ENCODE measurements at places on chromosomes 11 and 22.

GRCh38 chr11:1168721-1169161 is 11.0 kb downstream of the MUC5AC start:
- no peak for DNase-seq

DNA sequence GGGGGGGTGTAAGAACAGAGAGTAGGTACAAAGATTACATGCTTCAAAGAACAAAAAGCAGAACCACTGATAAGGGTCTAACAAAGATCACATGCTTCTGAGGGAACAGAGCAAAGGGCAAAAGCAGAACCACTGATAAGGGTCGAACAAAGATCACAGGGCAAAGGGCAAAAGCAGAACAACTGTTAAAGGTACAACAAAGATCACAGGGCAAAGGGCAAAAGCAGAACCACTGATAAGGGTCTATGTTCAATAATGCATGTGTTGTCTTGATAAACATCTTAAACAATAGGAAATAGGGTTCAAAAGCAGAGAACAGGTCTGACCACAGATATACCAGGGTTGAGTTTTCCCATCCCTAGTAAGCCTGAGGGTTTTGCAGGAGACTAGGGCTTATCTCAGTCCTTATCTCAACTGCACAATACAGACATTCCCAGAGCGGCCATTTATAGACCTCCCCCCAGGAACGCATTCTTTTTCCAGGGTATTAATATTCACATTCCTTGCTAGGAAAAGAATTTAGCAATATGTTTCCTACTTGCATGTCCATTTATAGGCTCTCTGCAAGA is 81.9 kb upstream of the PGR start:
- DNase-seq: no peak

- no peak for DNase-seq
Observed at GRCh38 chr22:17336061-17336460, 33.2 kb upstream of the CECR2 start.

GRCh38 chr11:26983645-26984044 is 10.3 kb upstream of the FIBIN start:
- no peak for DNase-seq

- DNase-seq: no peak
Observed at GRCh38 chr11:65892661-65893317, 2.3 kb downstream of the CCDC85B start.

DNA sequence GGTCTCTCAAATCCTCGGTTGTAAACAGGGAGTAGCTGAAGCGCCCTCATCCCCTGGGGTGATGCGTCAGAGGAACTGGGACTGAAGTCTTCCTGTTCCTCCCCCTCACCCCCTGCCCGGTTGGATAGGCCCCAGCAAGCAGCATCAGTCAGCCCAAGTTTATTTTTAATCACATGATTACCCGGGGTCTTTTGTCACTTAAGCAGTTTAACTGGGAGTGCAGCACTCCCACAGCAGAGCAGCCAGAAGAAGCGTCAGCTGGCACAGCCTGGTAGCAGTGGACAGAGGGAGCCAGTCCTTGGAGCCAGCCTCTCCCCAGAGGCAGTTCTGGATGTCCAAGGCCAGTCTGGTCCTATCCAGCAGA is 342.1 kb downstream of the CTTN start:
- DNase-seq: no peak

DNA sequence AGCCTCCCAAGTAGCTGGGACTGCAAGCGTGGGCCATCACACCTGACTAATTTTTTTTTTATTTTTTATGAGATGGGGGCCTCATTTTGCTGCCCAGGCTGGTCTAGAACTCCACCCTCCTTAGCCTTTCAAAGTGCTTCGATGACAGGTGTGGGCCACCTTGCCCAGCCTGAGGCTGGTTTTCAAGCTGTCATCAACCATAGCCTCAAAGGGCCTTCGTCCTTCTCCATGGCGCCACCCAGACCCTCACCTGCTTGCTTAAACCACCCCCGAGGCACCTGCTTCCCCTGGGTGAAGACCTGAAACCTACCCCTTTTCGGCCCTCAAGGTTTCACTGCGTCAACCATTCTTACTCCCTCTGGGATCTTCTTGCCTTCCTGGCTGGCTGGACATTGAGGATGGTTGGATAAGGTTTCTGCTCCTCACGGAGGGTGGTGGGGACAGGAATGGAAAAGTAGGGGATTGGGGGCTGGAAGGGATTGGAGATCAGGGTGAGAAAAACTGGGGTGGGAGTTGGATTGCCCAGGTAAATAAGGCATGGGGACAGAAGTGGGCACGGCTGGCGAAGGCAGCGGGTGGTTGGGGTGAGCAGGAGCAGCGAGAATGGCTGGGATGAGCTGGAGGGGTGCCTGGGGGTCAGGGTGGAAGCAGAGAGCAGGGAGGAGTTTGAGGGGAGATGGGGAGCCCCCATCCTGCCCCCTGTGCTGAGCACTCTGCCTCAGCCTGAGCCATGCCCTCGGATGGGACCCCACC is 2.8 kb upstream of the ACR start:
- DNase-seq: no peak

GRCh38 chr22:20165421-20165820 is 14.6 kb upstream of the CCDC188 start:
- DNase-seq: no peak

- DNase-seq: no peak
Observed at GRCh38 chr11:22656130-22656529, 10.3 kb upstream of the GAS2 start.

- no peak for DNase-seq
Observed at GRCh38 chr11:71253794-71254193, 1.4 kb upstream of the SHANK2 start.

GRCh38 chr11:2466869-2467694 is 22.3 kb downstream of the KCNQ1 start:
- DNase-seq: no peak

DNA sequence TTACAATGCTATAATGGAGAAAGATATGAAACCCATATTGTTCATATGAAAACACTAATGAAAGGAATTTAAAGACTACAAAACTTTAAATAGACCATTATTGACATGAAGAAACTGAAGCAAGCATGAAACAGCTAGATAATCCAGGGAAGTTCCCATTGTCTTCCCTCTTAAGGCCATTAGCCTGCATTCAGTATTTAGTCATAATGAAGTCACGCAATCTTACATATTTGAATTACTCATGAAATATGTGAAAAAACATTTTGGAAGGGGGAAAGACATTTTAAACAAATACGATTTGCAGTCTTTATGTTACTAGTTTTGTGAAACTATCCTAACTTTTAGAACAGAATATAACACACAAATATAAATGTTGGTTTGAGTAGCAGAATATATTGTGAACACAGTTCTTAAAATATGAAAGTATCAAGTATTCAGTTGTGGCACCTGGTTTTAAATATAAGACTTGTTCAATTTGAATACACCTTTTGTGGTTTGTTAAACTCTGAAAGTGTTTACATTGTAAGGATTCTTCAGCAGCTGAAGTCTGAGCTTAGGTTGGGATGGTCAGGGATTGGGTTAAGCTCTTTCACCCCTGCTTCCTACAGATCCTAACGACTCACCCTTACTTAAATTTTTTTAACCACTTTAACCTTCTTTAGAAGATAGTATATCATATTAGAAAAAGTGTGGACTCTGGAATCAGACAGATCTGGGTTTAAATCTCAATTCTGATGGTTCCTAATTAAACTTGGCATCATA is 500.3 kb upstream of the TENM4 start:
- DNase-seq: no peak
